CD4-positive, alpha-beta T cell treated with Interleukin-15 for 4 hours (primary cell): ENCODE measurements at places on chromosomes 5 and 9.

GRCh38 chr9:134549336-134549735, 92.3 kb upstream of the COL5A1 start:
- no peak for DNase-seq

DNA sequence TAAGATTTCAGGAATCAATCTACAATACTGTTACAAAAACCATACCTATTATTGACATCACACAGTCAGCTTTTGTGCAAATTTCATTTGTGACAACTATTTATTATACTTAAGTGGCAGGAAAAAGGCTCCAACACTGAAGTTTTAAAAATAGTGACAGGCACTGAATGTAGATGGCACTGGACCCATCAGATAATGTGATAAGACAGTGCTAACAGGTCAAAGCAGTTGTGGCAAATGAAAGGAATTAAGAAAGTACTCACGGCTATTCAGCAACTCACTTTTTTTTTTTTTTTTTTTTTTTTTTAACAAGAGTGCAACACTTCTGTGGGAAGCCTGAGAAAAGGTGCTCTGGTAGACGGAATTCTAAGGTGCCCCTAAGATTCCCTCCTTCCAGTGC, 115.0 kb upstream of the MEF2C start:
- no peak for DNase-seq

GRCh38 chr9:117437283-117437682, 22.4 kb upstream of the ASTN2 start:
- DNase-seq, result no peak

GRCh38 chr5:137622850-137623249, 113.0 kb downstream of the KLHL3 start:
- DNase-seq, result no peak

- no peak for DNase-seq
These were observed 556.9 kb upstream of the NUDT12 start for GRCh38 chr5:104119529-104119928.

- no peak for DNase-seq
These were observed 747 bp upstream of the PROP1 start for GRCh38 chr5:177996660-177997318.

- DNase-seq, result no peak
These were observed 32.5 kb upstream of the HMCN2 start for GRCh38 chr9:130232899-130233586.

DNA sequence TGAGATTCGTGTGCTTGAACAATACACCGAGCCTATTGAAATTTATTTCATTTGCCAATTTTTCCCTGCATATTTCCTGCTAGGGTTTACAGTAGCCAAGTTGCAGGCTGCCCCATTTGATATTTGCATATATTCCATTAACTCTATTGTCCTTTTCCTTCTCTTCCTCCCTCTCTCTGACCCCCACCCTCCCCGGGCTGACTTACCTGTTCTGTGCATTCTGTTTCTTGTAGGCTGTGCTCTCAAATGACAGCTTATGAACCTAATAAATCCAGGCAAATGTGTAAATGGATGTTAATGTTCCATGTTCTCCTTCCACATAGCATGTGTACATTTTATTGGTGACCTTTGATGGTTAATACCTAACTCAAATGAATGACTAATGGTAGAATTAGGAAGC, 1169.2 kb upstream of the WWC1 start:
- no peak for DNase-seq

DNA sequence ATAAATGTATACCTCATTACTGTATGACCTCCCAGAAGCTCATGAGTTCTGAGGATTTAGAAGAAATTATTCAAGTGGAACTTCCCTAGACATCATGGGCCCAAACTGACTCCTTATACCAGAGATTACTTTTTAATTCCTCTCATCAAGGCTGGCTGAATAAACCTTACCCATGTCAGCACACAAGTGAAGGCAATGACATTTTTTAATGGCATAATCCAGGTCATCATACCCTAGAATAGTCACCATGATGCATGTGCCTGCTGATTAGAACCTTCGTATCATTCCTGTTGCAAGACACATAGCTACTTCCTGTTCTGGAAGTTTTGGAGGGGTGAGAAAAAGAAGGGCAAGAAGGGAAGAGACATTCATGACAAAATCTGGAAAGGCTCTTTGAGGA, 49.8 kb upstream of the IFNK start:
- DNase-seq, result no peak

- no peak for DNase-seq
These were observed 124.3 kb downstream of the STK32A start for GRCh38 chr5:147359101-147359500.
